ENCODE measurements at places on chromosomes 12 and 14.

- DNase-seq: no peak
Measured at GRCh38 chr12:65655074-65655493, 169.2 kb upstream of the HMGA2 start.

DNA sequence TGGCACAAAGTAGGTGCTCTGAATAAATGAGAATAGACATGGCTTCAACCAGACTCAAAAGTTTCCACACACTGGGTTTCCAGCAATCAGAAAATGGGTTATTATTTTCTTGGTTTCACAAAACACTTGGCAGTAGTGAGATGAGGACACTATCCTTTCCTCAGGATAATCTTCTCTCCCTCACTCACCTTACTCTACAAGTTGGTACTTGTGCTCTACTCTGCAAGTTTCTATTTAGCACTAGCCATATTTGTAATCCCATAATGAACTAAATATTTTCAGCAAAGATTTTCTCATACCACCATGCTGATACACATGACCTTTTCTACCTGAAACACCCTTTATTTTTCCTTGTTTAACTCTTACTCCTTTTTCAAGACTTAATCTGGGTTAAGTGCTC is 137.7 kb downstream of the FOXA1 start:
- no peak for DNase-seq

GRCh38 chr12:108562348-108563135 is at the start of gene ISCU:
TSS of gene ISCU (plus strand) at chr12:108562596. CDS start at chr12:108562623, 27 bp downstream.
- DNase-seq: peak; percentile 99

GRCh38 chr14:52351233-52352060 is 37.3 kb downstream of the PTGER2 start:
- peak; percentile 49 for DNase-seq

GRCh38 chr14:79544698-79545070 is 666.6 kb downstream of the DIO2 start:
- no peak for DNase-seq

DNA sequence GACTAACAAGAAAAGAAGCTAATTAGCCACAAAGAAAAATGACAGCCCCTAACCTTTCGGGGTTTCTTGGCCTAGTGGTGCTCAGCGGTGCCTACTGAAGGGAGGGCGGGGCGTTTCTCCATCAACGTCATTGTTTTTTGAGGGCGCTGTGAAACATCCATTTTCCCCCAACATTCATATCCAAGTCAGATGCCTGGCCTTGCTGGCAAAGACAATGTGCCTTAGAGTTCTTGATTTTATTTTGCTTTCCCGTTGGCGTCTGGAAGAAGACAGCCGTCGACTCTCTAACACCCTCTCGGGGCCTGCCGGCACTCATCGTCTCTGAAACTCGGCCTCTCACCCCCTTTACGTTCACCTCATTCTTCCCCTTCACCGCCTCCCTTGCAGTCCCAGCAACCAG is 154.5 kb downstream of the PHETA1 start:
- DNase-seq: no peak

DNA sequence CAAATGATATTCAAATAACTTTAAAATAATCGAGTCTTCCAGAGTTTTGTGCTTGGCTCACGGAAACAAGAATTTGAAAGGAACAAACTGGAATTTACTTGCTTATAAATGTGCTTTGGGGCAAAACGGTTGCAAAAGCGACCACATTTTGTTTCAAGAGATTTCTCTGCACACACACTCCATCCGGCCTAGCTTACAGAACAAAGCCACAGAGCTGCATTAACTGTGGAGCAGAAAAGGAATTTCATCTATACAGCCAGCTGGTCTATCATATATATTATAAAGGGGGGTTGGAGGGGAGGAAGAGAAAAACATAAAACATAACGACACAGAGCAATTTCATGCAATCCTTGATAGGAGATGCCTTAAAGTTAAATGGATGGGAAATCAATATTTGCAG is 153.0 kb downstream of the MYRFL start:
- DNase-seq: no peak

DNA sequence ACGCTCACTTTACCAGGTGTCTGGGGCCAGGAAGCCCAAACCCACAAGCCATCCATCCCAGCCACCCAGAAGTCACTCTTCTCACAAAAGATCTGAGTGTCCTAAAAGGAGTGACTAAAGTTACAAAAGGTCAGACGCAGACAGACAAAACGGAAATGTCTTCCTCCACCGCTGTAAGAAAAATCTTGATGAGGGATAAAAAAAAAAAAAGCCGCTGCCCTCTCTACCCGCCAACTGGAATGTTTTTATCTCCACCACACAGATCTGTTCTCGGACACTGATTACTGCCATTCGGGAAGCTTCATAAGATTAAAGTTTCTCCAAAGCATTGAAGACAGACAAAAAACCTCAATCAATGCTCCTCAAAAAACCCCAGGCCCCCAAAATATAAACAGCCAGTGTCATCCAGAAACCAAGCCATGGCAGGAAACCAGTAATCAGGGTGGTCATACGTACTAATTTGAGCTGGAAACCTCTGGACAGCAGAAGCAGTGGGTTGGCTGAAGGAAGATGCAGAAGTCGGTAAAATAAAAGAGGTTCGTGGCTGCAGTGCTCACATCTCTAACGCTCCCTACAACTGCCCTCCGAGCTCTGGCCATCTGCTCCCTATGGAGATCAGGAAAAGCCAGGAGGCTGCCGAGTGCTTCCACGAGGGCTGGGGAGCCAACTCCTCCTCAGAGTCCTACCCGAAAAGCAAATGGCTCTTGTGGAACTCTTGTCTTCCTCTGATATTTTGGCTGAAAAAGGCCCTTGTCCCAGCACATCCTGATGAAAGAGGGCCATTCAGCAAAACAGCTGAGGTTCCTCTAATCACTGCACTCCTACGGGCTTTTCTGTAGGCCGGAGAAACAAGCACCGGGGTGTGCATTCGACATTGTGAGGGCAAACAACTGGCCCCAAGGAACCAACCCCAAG is 30.3 kb downstream of the SSH1 start:
- peak; percentile 67 for DNase-seq

GRCh38 chr14:92980866-92981265 is 57.9 kb downstream of the CHGA start:
- DNase-seq: no peak

- DNase-seq: no peak
Measured at GRCh38 chr14:71758229-71758951, 173.8 kb upstream of the RGS6 start.
